ENCODE measurements at places on chromosomes 7 and 10.

DNA sequence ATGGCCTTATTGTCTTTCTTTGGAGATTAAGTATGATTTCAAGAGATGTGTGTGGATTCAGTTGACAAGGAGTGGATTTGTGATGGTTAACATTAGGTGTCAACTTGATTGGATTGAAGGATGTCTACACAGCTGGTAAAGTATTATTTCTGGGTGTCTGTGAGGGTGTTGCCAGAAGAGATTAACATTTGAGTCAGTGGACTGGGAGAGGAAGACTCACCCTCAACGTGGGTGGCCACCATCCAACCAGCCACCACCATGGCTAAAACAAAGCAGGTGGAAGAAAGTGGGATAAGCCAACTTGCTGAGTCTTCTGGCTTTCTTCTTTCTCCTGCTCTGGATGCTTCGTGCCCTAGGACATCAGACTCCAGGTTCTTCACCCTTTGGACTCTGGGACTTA is 76.1 kb downstream of the GPR37 start:
- DNase-seq = no peak

DNA sequence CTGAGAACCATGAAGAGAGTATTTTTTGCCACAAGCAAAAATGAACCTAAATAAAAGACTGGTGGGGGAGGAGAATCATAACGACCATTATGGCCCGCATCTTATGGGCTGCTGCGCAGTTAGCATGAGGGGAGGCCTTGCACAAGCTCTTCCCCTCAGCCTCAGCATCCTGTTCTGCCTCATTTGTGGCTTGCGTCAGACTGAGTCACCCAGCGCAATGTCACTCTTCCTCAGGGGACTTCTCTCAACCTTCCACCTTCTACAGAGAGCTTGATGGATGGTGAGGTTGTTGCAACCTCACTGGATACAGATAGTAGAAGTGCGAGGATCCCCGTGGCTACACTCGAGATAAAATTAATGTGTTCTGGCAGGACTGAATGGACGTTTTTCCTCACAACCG is 16.8 kb upstream of the GPR15LG start:
- peak; percentile 45 for DNase-seq

DNA sequence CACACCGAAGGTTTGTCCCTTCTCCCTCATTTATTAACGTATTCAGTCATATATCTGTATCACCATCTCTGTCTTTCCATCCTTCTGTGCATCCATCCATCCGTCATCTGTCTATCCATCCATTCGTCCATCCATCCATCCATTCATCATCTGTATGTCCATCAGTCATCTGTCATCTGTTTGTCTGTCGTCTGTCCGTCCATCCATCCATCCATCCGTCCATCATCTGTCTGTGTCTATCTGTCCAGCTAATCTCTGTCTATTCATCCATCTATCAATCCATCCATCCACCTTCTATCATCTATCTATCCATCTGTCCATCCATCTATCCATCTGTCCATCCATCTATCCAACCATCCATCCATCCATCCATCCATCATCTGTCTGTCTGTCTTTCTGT is 213.9 kb downstream of the TYW1 start:
- DNase-seq = no peak

DNA sequence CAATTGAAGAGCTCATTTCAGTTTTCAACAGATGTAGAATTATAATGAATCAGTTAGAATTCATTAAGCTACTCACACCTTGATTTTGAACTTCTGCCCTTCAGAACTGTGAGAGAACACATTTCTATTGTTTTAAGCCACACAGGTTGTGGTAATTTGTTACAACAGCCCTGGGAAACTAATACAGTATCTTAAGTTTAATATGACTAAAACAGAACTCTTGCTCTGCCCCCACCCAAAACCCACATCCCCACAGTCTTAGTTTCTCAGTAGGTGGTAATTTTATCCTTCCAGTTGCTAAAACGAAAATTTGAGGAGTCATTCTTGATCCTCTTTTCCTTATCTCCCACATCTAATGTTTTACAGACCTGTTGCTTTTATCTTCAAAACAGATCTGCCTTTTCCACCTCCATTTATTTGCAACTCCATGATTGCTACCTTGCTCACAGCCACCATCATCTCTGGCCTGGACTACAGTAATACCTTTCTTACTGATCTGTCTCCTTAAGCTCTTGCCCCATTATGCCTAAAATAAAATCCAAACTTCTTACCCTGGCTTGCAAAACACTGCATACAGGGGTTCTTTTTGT is 72.8 kb upstream of the NXPH1 start:
- DNase-seq = no peak

DNA sequence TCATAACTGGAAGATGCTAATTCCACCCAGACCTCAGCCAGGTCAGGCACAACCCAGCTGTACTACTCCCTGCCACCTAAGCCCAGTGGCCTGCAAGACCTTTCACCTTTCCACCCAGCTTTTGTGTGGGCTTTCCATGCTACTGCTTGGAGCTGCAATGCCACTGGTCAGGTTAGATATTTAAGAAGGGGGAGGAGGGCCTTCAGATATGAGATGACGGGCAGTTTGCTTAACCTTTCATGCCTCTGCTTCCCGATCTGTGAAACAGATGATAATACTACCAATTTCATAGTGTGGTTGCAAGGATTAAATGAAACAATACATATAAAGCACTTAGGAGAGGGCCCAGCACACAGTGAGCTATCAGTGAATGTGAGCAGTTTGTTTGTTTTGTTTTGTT is 20.9 kb downstream of the STOX1 start:
- no peak for DNase-seq

DNA sequence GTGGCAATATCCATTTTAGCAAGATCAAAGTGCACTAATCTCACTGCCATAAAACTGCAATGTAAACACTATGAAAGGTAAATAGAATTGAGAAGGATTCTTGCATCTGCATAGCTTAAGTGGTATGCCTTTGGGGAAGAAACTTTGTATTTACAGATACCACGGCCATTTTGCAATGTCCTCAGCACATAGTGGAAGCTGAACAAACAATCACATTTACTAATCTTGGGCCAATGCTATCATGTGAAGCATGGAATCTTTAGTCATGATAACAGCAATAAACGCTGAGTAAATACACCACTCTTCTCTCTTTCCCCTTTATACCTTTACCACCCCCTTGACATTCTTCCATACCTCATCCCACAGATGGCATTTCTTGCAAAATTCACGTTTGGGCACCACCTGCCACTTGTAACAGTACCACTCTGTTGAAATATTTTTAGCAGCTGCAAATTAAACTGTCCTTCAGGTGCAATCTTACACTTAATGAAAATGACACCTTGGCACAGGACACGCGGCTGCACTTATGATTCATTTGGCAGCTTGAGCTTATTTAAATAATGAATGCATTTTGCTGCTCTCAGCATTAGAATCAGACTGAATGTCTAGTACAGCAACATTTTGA is 171.8 kb downstream of the SEMA3A start:
- DNase-seq = no peak

DNA sequence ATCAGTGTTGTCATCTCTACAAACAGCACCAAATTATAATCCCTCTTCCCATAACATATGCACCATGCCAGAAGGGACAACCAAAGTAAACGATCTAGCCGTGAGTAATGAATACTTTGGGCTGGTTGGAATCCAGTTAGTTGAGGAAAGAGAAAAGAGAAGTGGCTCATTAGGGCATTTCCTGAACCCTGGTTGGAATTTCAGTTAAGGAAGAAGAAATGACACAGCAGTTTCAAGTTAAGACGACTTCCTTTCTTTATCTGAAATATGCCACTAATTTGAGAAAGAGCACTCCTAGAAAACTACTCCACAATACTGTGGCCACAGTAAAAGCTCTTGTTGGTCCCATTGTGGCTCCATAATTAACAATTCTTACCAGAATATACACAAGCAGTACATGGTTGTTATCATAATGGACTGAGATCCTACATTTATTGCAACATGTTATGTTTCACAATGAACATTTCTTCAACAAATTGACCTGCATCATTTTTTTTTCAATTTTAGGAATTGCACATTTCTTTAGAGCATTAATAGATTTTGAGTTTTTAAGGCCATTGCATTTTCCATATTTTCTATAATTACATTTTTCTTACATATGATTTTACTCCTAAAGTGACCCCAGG is at the start of gene TFEC:
TFEC (minus strand) TSS at position 113 of the 626 bp plus-strand sequence. CDS start 46,322 bp downstream, outside the sequence.
- no peak for DNase-seq

- no peak for DNase-seq
Measured at GRCh38 chr10:76080451-76080850, 649.0 kb downstream of the LRMDA start.

- no peak for DNase-seq
Measured at GRCh38 chr10:111261081-111261615, 184.3 kb downstream of the ADRA2A start.

DNA sequence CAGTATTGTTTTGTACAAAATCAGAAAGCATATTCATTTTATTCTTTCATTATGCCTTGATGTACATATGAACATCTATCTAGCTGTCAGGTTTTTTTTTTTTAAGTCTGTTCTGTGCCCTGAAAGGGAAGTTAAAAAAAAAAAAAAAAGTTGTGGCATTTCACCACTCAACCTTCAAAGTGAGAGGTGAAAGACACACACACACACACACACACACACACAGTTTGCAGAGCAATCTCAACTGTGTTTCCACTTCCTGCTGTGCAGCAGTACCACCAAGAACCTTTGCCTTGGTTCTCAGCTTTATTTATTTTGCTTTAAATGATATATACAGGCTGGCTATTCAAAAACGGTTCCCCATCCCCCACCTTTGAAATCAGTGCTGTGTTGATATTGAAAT is 955.6 kb downstream of the GATA3 start:
- peak; percentile 79 for DNase-seq

DNA sequence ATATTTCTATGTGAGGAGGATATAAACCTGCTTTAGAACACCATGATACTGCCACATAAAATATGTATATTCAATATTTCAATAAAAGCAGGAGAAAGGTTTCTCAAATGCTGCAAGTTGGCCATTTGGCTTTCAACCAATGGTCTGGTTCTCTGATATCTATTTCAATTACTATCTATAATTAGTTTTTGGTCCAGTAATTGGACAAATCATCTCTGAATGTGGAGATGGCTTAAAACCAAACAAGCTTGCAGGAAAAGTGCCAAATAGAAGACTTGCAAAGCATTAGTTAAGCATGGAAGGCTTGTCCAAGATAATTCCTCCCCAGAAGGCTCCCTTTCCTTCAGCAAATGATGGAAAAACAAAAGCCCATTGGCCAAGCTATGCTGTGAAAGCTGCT is 140.1 kb downstream of the CPEB3 start:
- DNase-seq = no peak

GRCh38 chr10:29841724-29842649 is 207.2 kb upstream of the SVIL start:
- DNase-seq = no peak

DNA sequence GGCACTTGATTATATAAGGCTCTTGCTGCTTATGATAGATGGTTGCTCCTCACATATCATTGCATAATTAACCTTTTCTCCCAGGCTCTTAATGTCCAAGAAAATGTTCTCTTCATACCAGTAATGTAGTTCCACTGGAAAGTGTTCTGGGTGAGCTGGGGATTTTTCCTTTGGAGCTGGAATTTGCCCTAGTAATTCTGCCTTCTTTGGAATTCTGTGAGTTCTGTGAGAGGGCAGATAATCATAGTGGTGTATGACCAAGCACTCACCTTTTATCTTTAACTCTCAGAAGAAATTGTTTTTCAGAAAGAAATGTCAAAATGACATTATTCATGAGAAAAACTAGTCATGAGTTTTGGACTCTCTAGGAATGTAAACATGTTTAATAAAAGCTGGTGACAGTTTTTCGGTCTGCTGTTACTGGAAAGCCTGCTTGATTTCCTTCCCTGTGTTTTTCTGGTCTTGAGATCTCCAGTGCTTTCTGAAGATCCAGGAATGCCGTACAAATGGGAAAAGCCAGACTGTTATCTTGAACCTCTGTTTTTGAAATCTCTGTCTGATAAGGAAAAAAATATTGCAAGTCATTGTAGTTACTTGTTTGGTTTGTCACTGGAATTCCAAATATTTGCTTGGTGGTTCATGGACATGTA is 148.3 kb upstream of the PRPS1L1 start:
- no peak for DNase-seq

- peak; percentile 57 for DNase-seq
Measured at GRCh38 chr7:38220452-38220851, 42.4 kb downstream of the STARD3NL start.

DNA sequence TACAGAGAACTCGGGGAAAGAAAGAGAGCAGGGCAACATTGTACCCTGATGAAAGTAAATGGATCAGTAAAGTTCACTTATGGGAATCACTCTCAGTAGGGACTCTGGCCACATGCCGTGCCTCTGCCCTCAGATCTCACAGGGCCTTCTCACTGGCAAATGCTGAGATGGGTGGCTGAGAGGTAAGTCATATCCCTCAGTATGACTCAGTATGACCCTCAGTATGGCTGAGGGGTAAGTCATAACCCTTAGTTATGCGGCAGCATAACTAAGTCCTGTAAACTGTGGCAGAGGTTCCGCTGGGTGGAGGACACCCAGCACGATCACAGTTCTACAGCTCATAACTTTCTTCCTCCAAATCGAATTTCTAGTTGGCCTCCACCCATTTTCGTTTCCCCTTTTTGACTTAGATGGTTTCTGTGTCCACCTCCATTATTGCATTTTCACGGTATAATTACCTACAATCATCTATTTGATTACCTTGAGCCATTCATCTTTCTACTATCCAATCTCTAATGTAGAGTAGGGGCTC is 26.5 kb upstream of the WNT16 start:
- no peak for DNase-seq

DNA sequence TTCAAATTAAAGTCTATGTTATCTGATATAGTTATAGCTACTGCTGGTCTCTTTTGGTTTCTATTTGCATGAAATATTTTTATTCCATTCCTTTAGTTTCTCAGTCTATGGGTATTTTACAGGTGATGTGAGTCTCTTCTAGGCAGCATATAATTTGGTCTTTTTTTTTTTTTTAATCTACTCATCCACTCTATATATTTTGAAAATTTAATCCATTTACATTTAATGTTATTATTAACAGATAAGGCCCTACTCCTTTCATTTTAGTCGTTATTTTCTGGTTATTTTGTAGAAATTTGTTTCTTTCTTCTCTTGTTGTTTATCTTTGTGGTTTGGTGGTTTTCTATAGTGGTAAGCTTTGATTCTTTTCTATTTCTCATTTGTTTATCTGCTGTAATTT is 58.8 kb downstream of the MALRD1 start:
- no peak for DNase-seq

GRCh38 chr10:91514787-91515186 is 104.6 kb downstream of the HECTD2 start:
- no peak for DNase-seq

- DNase-seq = no peak
Measured at GRCh38 chr7:152202056-152202455, 176.6 kb downstream of the GALNT11 start.

DNA sequence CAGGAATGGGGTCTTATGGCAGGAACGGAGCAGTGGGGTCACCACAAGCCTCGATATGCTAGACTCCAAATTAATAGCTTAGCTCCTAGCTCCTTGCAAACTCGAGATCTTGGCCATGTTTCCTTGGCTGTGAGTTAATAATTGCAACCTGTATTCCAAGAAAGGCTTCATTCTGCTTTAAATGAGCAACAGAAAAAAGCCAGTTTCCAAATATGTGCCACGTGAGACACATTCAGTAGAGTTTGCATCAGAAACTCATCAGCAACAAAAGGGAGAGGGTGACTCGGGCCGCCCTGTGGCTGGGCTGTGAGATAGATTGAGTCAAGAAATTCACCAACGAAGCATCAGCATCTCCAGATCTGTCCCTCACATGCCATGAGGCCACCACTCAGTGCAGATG is 112.0 kb downstream of the NPTX2 start:
- no peak for DNase-seq

GRCh38 chr10:67665491-67665890 is 30.5 kb downstream of the CTNNA3 start:
- no peak for DNase-seq

All from CD4-positive, alpha-beta T cell treated with Interleukin-17A for 1 hour (primary cell).